ENCODE measurements at places on chromosomes 7 and 10.
A peak's percentile ranks its signal among the peaks of the same experiment; 100 is the strongest.

- DNase-seq, result no peak
Measured at GRCh38 chr7:74216361-74216761, 6.6 kb downstream of the LAT2 start.

- DNase-seq, result peak; percentile 48
Measured at GRCh38 chr7:101125989-101126650, 784 bp upstream of the SERPINE1 start.

DNA sequence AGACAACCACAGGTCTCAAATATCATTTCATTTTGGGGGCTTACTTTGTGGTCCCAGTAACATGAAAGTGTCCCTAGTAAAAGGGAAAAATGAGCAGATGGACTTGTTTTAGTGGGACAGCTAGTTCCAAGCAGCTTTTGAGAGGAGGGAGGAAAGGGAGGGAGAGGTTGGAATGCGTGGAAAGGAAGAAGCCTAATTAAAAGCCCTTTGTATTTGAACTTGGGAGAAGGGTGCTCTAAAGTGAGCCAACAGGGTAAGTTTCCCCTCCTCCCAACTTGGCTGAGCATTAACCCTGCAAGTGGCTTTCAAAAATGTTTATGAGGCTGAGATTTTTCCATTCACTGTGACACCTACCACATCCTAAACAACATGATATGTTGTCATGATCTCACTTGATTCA lies 38.8 kb upstream of the LYZL1 start:
- no peak for DNase-seq

DNA sequence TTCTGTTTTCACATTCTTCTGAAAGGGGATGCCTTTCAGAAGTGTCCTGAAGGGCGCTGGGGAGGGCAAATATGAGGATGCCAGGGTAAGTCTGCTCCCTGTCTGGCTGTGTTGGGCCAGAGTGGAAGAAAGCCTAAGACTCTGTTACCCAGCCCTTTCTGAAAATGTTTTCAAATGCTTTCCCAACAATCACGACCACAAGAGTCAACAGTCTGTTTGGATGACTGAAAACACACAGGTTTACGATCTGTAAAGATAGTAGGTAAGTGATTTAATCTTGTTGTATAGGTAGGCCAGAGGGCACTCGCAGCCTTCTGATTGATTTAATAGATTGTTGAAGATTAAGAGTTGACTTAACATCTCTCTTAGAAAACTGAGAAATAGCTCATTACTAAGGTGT lies 13.2 kb downstream of the SGPL1 start:
- DNase-seq, result no peak

DNA sequence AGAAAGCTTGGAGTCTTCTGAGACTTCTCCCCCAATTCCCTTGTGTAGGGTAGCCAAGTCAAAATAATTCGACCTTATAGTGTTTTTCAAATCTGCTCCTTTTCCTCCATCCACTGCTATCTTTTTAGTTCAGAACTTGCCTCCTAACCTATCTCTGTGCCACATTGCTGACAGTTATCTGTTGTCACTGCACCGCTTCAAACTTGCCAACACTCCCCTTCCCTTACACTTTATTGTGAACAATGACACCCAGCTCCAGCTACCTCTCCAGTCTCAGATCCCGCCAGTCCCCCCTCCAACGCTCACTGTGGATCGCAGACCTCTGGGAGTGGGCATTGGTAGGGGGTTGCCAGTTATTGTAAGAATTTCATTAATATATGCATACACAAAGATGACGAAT lies 16.3 kb upstream of the HPS1 start:
- DNase-seq, result no peak

DNA sequence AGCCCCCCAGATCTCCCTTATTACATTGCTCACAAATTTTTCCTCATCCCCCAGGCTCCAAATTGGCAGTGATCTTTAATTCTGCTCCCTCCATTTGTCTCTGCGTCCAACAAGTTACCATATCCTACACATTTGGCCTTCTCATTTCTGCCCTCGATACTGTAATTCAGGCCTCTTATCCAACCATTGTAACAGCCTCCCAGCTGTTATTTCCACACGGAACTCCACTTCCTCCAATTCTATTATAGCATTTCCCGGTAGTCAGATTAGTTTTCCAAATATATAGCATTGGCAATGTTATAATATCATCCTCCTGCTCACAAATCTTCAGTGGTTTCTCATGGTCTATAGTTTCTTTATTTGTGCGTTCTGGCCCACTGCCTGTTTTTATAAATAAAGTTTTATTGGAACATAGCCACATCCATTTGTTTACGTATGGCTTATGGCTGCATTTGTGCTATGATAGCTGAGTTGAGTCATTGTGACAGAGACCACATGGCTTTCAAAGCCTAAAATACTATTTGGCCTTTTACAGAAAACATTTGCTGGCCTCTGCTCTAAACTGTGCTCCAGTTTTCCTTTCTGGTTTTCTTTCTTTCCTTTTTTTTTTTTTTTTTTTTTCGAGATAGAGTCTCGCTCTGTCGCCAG lies 126.5 kb upstream of the ZNF438 start:
- DNase-seq, result no peak

- no peak for DNase-seq
Measured at GRCh38 chr7:157377436-157378124, 40.8 kb downstream of the DNAJB6 start.

DNA sequence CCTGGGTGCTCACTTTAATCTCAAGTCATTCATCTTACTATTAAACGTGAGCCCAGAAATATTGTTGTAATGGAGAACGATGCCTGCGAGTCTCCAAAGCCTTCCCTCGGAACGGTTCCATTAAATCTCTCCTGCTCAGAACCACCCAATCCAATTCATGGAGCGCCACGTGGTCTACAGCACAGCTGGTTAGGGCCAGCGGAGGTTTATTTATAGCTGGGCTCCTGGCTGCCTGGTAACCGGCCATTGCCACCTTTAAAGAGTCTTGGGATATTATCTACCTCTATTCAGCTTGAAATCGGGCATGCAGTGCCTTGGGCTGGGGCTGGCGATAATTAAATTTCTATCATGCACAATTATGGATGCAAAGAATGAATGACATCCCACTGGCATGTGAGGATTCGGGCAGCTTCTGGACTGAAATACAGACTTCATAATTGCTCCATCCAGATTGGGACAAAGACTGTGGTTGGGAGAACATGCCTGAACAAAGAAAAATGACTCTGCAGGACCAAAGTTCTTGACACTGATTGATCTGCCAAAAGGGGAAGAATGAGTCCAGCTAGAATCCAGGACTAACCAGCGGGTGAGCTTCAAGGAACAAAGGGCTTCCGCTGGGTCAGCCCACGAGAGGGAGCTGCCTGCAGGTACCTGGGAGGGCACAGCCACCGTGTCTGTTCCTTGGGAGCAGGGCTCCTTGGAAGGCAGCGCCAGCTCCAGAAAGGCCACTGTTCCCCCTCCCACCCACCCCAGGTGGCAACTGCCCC lies 7.3 kb downstream of the FAM20C start:
- no peak for DNase-seq

- no peak for DNase-seq
Measured at GRCh38 chr7:27166531-27167505, 1.5 kb upstream of the HOXA9 start.

- peak; percentile 68 for DNase-seq
Measured at GRCh38 chr7:131012477-131013031, 278.5 kb upstream of the KLF14 start.

DNA sequence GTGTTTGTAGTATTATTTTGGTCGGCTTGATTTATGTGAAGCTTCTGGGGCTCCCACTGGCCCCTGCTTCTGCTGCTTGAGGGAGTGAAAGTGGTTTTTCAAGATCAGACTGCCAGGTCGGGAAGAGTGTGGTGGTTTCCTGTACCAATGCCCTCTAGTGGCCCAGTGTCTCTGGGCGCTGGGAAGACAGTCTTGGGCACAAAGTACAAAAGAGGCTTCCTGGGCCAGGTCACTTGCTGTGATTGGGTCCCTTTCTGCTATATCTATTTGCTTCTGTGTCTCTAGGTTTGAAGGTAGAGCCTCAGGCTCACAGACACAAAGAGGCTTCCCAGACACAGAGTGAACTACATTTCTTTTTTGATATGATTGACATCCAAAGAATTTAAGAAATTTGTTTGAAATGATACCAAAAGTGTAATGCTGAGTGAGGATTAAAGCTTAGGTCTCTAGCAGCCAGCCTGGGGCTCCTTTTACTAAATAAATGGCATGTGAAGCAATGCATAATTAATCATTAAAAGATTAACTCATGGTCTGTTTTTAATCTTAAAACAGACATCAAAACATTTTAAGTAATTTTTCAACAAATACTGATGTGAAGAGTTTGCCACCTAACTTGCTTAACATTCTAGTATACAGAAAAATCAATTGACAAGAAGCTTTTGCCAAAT lies 36.3 kb downstream of the ABCB1 start:
- DNase-seq, result peak; percentile 7

DNA sequence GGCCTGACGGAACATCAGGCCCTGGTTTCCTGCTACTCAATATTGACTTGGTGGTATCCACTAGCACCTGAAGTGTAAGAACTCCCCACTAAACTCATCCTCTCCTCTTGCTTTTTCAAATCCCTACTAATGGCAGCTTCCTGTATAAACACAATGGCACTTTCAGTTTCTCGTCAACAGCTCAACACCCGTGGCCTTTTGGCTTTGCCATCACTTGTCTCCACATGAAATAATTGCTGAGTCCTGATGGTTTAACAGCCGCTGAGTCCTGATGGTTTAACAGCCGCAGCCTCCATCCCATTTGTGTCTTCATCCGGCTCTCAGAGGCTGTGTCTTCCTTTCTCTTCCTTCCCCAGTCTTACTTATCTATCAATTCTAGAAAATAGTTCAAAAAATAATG lies 261.4 kb upstream of the PITRM1 start:
- no peak for DNase-seq

- no peak for DNase-seq
Measured at GRCh38 chr10:48958598-48959190, 19.1 kb upstream of the LRRC18 start.

DNA sequence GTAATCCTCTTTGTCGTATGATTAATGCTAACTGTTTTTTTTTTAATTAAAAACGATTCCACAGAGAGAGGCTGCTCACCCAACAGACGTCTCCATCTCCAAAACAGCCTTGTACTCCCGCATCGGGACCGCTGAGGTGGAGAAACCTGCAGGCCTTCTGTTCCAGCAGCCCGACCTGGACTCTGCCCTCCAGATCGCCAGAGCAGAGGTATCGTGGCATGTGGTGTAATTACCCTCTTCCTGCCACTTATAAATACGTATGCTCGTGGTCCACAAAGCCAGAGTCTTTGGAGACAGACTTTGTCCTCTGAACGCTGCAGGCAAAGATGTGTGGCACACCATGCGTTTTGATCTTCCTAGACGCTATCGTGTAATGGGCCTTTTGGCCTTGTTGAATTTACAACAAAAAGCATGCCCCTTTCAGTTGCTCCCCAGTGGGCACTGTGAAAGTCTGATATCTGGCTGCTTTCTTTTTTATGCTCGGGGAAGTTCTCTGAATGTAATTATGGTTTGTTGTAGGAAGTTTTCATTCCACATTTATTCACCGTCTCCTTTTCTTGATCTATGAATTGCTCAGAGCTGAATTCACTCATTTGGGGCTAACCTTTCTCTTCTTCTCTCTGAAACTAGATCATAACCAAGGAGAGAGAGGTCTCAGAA lies 33.6 kb upstream of the BTBD16 start:
- DNase-seq, result no peak

DNA sequence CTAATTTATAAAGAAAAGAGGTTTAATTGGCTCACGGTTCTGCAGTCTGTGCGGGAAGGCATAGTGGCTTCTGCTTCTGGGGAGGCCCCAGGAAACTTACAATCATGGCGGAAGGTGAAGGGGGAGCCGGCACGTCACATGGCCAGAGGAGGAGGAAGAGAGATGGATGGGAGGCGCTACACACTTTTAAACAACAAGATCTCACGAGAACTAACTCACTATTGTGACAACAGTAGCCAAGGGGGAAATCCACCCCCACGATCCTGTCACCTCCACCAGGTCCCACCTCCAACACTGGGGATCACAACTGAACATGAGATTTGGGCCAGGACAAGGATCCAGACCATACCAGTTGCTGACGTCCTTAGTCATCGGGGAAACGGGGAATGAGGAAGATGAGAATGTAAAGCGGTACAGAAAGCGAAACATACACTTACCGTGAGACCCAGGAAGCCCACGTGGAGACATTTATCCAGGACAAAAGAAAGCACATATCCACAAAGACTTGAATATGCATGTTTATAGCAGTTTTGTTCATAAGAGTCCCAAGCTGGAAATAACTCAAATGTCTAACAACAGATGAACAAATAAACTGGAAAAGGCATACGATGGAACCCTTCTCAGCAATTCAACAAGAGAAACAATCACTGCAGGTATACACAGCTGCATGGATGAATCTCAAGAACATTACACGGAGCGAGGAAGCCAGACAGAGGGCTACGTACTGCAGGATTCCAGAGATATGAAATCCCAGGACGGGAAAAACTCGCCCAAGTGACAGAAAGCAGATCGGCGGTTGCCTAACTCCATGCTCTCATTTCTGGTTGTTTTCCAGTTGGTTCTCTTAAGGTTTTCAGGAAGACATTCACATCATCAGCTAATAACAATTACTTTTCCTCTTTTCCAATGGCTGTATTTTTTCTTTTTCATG lies 26.2 kb upstream of the INPP5A start:
- DNase-seq, result no peak

- no peak for DNase-seq
Measured at GRCh38 chr7:79912213-79912633, 222.4 kb upstream of the GNAI1 start.

DNA sequence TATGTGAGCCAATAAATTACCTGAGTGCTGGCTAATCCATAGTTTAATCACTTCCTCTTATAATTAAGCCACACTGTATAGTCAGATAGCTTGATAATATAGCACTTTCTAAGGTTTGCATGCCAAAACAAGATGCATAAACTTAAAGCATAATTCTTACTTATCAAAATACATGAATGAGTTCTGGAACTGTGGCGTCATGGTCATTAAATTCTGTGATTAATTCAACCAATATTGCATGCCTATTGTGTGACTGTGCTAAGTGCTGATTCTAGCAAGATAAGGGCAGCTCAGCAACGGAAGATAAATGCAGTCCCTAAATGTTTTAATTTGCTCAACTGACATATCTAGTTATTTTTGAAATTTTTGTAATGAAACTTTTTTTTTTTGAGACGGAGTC lies 29.7 kb downstream of the HOXA1 start:
- DNase-seq, result peak; percentile 52

- no peak for DNase-seq
Measured at GRCh38 chr7:81715984-81716588, 53.8 kb downstream of the HGF start.

DNA sequence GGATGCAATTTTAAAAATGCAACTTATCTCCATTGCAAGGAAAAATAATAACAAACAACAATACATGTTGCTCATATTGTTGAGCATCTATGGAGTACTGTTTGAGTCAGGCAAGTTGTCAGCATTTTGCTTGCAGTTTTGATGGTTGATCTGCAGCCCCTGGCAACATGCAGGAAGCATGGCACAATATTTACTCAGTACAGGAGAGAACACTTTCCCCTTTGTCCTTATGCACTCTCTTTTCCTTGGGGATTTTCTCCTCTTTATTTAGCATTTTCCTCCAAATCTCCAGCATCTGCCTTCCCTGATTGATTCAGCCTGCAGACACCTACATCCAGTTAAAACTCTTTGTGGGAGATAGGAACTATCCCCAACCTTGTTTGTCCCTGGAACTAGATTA lies 620.5 kb upstream of the LRRN3 start:
- DNase-seq, result no peak

Measured in AG08395 (cell line).